ENCODE measurements at places on chromosomes 12 and 14.

DNA sequence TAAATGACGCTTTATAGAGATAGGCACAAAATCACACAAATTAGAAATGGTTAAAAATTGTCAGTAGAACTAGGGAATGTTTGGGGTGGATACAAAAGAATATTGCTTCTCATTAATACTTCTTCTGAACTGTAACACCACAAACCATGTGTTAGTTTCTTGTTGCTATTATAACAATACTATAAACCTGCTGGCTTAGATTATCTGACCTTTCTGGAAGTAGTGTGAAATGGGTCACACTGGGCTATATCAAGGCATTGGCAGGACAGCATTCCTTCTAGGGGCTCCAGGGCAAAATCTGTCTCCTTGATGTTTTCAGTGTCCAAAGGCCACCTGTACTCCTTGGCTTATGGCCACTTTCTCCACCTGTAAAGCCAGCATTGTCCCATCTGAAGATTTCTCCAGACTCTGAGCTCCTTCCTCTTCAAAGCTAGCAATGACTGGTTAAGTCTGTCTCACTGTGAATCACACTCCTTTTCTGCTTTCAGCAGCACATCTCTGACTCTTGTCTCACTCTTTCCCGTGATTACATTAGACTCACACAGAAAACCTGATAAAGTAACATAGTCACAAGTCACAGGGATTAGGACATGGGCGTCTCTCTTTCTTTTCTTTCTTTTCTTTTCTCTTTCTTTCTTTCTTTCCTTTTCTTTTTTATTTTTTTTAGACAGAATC, 86.3 kb downstream of the SLC15A4 start:
- no peak for DNase-seq

DNA sequence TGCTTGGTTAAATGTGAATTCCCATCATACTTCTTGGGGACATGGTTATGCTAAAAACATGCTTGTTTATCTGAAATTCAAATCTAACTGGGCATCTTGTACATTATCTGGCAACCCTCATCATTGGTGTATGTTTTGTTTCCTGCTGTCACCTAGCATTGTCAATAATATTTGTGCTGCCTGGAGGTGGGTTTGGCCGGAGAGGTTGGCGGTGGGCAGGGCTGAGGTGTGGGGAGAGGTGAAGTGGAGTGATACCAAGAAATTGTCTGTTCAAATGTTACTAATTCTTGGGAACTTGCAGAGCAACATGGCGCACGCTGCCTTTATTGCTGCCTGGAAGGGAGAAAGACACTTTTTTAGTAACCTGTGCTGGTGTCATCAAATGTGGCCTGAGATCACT, 280.5 kb downstream of the VRK1 start:
- no peak for DNase-seq

DNA sequence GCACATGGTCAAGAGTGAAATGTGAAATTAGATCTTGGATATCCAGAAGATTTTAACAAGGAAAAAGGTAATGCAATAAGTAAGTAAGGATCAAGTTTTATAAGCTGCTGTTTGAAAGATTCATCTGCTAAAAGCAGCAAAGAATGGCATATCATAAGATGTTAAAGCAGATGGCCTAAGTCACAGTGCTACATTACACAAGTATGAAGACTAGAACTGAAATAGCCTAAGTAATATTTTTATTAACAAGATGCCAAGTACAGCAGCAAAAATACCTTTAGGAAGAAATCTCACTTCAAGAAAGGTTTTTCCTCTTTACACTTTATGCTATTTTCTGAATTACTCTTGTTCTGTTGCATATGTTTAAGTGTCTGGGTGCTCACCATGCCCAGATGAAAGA, 414.1 kb downstream of the MDGA2 start:
- no peak for DNase-seq

GRCh38 chr14:58364316-58364715, 31.4 kb upstream of the TOMM20L start:
- DNase-seq, result peak; percentile 14

DNA sequence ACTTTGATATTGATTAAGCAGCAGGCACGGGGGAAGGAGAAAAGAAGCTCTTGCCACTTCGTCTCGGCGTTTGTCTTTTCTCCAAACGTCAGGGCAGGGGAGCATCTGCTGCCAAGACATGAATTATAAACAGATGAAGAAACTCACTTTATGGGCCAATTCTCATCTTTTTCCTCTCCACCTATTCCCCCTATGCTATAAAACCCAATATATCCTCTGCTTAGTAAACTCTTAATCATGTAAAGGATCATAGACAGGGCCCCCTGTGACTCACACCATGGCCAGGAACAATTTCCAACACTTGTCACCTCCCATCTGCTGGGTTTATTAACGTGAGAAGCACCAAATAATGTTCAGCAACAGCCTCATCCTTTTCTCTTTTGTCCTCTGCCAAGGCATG, 1092.1 kb upstream of the TMEM132C start:
- no peak for DNase-seq

GRCh38 chr12:66692170-66692569, 13.3 kb upstream of the GRIP1 start:
- DNase-seq, result peak; percentile 63

DNA sequence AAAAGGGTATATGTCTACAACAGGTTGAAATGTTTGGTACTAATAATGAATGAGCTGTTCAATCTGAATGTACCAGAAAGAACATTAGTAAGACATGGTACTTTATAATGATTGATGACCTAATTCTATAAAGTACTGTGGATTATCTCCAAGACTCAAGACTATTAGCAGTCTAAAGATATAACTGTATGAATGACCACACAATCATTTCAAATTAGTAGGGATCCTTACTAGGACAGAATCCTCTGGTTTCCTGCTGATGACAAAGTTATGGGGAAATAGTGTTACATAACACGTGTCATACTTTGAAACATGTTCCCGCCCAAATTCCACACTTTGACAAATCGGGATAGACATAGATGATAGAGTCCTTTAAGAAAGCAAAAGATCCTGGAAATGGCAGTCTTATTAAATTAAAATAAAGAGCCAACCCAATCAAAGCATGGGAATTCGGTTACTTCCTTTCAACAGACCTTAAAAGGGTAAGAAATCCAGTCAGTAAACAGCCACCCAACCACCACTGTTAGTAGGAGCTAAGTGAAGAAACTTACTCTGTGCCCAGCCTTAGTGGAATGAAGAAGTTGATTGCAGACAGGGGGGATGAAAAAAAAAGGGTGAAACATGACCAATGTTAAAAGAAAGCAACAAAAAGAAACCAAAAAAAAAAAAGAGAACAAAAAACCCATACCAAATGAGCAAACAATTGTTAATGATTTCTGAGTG, 2.8 kb downstream of the VPS29 start:
- DNase-seq, result peak; percentile 71

DNA sequence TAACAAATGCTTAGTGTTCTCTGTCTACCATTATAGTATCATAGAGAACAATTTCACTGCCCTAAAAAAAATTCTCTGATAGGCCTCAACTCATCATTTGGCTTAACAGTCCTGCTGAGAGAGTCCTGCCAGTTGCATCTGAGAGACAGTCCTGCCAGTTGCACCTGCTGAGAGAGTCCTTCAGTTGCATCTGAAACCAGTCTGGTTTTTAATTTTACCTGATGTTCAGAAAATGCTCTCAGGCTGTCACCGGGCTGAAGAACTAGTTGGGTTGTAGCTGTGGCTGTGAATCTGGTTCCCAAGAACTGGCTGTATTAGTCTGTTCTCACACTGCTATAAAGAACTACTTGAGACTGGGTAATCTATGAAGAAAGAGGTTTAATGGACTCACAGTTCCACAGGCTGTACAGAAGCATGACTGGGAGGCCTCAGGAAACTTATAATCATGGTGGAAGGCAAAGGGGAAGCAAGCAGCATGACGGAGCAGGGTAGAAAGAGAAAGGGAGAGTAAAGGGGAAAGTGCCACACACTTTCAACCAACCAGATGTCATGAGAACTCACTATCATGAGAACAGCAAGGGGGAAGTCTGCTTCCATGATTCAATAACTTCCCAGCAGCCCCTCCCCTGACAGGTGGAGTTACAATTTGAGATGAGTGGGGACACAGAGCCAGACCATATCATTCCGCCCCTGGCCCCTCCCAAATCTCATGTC, 51.6 kb downstream of the PRKCH start:
- no peak for DNase-seq

GRCh38 chr14:23436327-23437132, 1.1 kb upstream of the MYH7 start:
- no peak for DNase-seq

GRCh38 chr12:15225136-15225862, 4.1 kb upstream of the RERG start:
- no peak for DNase-seq

DNA sequence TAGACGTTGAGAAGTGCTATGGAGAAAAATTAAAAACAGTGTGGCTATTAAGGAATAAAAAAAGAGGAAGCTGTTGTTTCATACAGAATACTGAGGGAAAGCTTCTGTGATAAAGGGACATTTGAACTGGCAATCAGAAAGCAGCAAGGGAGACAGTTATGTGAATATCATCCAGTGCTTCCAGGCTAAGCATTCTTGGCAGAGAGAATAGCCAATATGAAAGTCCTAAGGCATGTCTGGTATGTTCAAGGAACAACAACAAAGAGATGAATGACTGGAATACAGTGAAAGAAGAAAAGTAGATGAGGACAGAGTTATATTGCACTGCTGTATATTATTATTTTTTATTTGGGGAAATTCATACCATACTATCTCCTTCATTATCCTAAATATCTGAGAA, 23.9 kb downstream of the SCAF11 start:
- DNase-seq, result no peak

GRCh38 chr12:98738002-98738401, 92.9 kb downstream of the APAF1 start:
- no peak for DNase-seq

DNA sequence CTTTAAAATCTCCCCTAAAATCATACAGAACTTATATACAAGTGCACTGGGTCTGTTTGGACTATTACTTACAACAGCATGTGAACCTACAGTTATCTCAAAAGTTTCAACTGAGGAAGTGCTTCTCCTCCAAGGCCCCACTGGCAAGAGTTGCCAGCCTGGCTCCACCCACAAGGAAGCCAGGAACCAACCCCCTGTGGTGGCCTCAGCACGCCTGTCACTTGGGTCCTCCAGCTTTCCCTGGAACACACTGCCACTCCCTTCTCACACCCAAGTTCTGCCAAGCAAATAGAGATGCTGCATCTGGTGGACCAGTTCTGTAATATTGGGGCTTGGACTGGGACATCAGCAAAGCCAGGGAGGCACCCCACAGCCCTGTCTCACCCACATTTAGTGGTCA, 115.4 kb downstream of the GCH1 start:
- peak; percentile 16 for DNase-seq

DNA sequence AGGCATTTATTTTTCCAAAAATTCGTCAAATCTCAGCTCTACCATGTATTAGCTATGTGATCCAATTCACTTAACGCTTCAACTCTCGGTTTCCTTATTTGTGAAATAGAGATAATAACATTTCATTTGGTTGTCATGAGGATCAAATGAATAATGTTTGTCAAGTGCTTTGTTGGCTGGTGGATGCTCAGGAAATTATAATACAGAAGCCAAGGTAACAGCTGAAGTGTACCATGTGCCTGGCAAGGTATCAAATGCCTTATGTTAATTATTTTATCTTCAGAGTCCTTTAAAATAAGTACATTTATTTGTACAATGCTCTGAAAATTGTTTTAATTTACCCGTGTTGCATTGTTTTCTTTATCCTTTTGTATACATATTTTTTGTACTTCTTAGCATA, 6.1 kb upstream of the PRKCH start:
- DNase-seq, result no peak

GRCh38 chr14:100840286-100841065, 14.6 kb downstream of the MEG3 start:
- no peak for DNase-seq

DNA sequence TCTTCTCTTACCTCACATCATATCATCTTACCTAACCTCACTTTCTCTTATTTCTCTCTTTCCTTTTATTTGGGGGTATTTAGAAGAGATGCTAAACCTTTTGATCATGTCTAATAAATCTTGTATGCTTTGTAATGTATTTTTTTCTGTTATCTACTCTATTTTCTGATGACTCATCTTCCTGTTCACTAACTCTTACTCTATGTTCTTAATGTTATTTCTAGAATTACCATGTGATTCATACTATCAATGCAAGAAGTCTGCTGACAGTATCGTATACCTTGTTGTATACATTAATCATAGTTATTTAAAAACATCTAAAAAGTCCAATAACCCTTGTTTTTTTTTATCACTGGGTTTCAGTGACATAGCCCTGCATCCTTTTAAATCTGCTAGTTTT, 62.3 kb downstream of the MGAT4C start:
- no peak for DNase-seq

All from inflammatory macrophage (primary cell).